ENCODE measurements at places on chromosomes 5 and 9. TPM values are rescaled to one million over a fixed set of nuclear protein-coding genes. Genes with fewer than 3 reads are reported as not detected.

Gene ZNF608
- 9.0 TPM for total RNA-seq

DNA sequence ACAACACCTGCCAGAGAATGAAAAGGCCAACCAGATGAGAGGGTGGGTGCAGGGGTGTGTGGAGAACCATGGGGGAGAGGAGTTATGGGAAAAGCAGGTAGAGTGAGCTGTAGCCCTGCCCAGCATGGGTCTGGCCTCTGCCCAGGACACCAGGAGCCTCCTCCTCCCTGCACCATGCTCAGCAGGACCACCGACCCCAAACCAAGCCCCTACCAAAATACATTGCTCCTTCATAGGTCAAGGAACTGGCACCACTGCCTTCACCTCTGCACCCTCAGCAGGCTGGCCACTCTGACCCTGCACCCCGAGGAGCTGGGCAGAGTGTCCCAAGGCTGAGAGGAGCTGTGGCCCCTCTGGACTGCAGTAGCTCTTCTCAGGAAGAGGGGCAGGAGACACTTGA, 102.0 kb downstream of the NSG2 start:
- no peak for DNase-seq

- DNase-seq, result no peak
Observed at GRCh38 chr5:35484241-35484640, 133.4 kb upstream of the SPEF2 start.

GRCh38 chr9:13816837-13817236, 497.1 kb downstream of the NFIB start:
- DNase-seq, result peak; percentile 57

DNA sequence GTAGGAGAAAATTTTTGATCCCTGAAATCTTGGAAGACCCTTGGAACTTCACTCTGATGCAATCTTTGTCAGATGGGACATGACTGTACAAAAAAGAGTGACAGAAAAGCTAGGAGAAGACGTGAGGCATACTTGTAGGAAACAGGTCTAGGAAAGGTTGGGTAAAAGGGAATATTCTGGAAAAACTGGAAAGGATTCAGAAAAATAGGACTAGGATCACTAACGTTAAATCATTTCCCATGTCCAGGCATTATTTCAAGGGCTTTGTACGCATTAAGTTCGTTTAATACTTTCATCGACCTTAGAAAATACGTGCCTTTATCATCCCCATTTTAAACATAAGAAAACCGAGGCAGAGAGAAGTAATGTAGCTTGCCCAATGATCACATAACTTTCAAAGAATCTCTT, 2.9 kb downstream of the ALDH1A1 start:
- peak; percentile 46 for DNase-seq

DNA sequence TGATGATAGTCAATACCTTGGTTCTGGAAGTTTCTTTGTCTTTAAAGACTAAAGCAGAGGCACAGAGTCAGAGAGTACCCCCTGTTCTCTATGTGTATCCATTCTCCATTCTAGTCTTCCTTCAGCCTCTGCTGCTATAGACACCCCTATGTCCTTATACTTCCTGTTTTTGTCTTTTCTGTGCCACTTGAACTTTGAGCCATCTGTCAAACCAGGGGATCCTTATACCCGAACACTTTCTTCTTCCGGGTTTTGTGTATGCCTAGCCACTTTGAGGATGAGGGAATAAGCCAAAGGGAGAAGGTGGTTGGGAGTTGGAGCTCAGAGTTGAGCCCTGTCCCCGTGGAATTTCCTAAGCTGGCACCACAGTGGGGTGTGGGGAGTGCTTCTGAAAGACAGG, 61.1 kb upstream of the IL6ST start:
- DNase-seq, result no peak

GRCh38 chr5:113330533-113331208, 104.1 kb downstream of the TSSK1B start:
- peak; percentile 88 for DNase-seq
